Muscle of leg (tissue), 16 donors: ENCODE measurements at places on chromosomes 1 and 21.
A peak's percentile ranks its signal among the peaks of the same experiment; 100 is the strongest.

GRCh38 chr1:39540504-39541031, 36.0 kb downstream of the PABPC4 start:
- no peak overlapping the region for H3K4me3 ChIP-seq
- peak; percentile 29 for DNase-seq
- H3K27me3 ChIP-seq = no peaks in the 10 kb centered on the region

DNA sequence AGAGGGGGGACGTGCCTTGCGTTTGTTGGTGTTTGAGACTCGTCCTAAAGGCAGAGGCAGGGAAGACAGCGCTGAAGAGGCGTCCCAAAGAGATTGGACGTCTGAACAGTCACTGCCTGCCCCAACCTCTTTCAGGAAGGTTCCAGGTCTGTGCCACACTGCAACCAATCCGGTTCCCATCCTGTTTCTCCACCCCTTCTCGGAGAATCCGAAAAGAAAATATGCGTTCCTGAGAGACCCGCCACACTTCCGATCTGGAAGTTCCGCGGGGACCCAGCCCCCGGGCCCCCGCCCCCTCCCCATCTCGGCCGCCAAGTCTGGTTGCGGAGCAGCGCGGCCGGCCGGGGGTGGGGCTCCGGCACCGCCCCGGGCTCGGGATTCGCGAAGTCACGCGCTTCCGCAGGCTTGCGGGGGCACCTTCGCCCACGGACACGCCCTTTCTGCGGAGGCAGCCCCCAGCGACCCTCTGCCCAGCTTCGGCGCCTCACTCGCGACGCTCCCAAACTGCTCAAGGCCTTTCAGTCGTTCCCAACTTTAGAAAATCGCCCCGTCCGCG, 124.5 kb upstream of the DPYD start:
- H3K4me3 ChIP-seq = peak overlapping the region; percentile 28
- H3K36me3 ChIP-seq = no peaks in the 10 kb centered on the region
- H3K27ac ChIP-seq = no peak overlapping the region
- H3K27me3 ChIP-seq = peaks cover 41% of the 10 kb centered on the region
- DNase-seq = peak; percentile 15

DNA sequence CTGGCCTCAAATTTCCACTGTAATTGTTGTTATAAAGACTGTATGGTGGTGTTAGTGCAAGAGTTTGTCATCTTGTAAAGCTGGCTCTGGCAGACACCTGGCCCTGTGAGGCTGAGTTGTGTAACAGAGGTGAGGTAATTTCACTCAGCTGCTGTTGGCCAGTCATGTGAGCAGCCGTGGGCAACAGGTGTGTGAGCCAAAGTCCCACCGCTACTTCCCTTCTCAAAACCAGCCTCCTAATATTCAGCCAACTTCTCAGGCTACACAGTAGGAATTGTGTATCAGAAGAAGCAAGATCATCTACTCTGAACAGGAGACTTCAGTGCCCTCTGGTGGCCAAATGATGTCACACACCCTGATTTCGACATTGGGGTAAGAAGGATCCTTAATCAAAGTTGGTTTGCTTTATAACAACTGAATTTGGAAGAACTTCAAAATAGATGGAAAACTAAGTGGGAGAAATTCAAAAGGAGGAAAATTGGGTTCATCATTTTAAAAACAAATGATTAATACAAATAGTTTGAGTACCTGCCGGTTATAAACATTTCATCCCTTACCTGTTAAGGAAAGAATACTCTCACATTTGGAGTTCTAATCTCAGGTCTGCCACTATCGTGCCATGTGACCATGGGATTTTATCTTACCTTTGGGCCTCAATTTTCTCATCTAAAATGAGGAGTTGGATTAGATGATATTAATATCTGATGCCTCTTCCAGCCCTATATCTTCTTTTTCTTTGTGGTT, 2.6 kb upstream of the CREG1 start:
- no peak overlapping the region for H3K4me3 ChIP-seq
- no peaks in the 10 kb centered on the region for H3K27me3 ChIP-seq
- no peak overlapping the region for H3K27ac ChIP-seq
- H3K36me3 ChIP-seq = no peaks in the 10 kb centered on the region
- peak; percentile 74 for DNase-seq

GRCh38 chr1:29650041-29650400, 413.7 kb downstream of the PTPRU start:
- H3K36me3 ChIP-seq = no peaks in the 10 kb centered on the region
- H3K27ac ChIP-seq = no peak overlapping the region
- DNase-seq = no peak
- no peaks in the 10 kb centered on the region for H3K4me1 ChIP-seq

DNA sequence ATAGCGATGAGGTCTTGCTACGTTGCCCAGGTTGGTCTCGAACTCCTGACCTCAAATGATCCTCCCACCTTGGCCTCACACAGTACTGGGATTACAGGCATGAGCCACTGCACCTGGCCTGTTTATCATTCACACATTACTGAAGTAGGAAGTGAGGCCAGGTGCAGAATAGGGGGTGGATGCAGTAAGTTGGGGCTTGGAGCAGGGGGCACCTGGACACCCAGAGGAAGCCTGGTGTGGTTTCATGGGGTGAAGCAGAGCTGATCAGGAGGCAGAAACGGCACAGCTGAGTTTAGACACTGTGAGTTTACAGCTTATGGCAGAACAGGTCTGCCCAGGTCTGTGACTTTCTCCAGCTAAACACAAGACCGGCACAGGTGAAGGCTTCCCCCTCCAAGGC, 4.9 kb downstream of the CDA start:
- H3K4me1 ChIP-seq = peaks cover 13% of the 10 kb centered on the region
- no peak for DNase-seq
- H3K4me3 ChIP-seq = no peak overlapping the region
- no peaks in the 10 kb centered on the region for H3K36me3 ChIP-seq
- H3K27ac ChIP-seq = no peak overlapping the region

DNA sequence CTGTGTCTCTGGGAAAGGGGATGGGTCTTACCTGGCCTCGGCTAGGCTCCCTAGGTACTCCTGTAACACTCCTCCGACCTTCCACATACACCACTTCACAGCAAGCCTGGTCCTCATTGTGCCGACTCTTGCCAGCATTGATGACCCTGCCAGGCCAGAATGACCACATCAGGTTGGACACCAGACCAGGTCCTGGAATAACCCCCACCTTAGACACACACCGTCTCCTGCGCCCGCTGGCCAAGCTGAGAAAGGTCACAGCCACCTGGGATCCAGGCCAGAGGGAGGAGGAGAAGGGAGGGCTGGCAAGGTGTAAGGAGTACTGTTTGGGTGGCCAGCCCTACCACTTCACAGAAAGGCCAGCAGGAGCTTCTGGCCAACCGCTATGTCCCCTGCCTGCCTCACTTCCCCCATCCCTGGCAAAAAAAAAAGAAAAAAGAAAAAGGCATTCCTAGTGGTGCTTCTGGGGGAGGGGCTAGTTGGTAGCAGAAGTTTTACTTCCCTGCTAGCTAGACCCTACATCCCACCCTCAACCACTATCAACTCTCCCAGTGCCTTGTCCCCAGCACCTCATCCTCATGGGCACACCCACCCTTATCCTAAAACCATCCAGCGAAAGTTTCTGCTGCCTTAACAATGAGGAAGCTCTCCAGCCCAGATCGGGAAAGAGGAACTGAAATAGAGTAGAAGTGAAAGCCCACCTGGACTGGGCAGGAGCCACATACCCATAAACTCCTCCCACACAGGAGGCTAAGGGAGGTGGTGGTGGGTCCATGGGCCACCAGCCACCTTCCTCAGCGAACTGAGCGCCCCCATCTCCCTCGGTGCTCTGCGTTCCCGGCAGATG, 1.4 kb downstream of the PPM1J start:
- peak; percentile 57 for DNase-seq
- H3K4me3 ChIP-seq = peak overlapping the region; percentile 67
- H3K27me3 ChIP-seq = peaks cover 53% of the 10 kb centered on the region
- no peaks in the 10 kb centered on the region for H3K36me3 ChIP-seq

DNA sequence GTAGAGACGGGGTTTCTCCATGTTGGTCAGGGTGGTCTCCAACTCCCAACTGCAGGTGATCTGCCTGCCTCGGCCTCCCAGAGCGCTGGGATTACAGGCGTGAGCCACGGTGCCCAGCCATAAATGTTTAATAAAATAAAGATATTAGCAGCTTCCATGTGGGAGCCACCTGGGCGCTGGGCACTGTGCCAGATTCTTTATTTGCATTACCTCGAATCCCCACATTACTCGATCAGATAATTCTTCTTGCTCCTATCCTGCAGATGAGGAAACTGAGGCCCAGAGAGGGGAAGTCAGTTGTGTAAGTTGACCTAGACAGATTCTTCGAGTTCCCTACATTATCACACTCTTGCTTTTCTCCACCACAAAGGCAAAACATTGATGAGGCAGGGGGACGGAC, 24.9 kb upstream of the TENT5B start:
- no peaks in the 10 kb centered on the region for H3K27me3 ChIP-seq
- no peaks in the 10 kb centered on the region for H3K4me1 ChIP-seq
- DNase-seq = no peak
- H3K27ac ChIP-seq = no peak overlapping the region

GRCh38 chr1:154223621-154224020, 2.9 kb downstream of the UBAP2L start:
- no peak overlapping the region for H3K4me3 ChIP-seq
- H3K4me1 ChIP-seq = peaks cover 8% of the 10 kb centered on the region
- H3K27me3 ChIP-seq = no peaks in the 10 kb centered on the region
- no peak for DNase-seq
- H3K36me3 ChIP-seq = peaks cover 31% of the 10 kb centered on the region

DNA sequence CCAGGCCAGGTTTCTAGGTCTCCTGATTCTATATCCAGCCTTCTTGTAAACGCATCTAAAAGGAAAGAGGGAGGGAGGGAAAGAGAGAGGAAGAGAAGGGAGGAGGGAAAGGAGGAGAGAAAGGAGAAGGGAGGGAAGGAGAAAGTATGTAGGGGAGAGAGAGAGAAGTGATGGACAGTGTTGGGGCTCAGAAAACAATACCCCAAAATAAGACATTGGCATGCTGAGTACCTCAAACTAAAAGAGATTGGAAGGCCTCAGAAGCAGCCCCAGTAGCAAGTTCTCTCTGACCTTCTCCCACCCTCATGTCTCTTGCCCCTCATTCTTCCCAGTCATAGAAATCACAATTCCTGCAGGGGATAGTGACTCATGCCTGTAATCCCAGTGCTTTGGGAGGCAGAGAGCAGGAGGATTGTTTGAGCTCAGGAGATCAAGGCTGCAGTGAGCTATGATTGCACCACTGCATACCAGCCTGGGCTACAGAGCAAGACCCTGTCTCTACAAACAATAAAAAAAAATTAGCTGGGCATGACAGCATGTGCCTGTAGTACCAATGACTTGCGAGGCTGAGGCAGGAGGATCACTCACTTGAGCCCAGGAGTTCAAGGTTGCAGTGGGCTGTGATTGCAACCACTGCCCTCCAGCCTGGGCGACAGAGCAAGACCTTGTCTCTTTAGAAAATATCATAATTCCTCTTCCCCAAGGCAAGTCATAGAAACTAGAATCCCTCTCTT, 51.2 kb downstream of the DNTTIP2 start:
- DNase-seq = no peak
- no peak overlapping the region for H3K27ac ChIP-seq
- H3K4me3 ChIP-seq = no peak overlapping the region
- H3K36me3 ChIP-seq = no peaks in the 10 kb centered on the region

- H3K4me3 ChIP-seq = no peak overlapping the region
- peaks cover 77% of the 10 kb centered on the region for H3K27me3 ChIP-seq
- peaks cover 21% of the 10 kb centered on the region for H3K4me1 ChIP-seq
- H3K27ac ChIP-seq = no peak overlapping the region
Measured at GRCh38 chr21:33033961-33034413, 8.3 kb downstream of the OLIG2 start.

DNA sequence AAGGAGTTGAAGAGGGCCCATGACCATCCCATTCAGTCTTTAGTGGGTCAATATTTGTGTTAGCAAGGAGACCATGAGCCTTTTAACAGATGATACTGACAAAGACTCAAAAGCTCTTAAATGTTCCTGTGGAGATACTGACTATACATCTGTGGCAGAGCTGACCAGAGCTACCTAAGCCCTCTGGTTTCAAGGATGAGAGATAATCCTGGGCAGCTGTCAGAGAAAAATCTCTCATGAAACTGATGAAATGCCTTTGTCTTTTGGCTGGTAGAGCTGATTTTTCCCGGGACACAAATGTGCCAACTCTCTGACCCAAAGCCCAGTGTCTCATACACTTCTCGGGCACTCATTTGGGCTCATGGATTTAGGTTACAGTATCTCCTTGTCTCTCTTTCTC, 100.9 kb downstream of the XCL2 start:
- no peak overlapping the region for H3K27ac ChIP-seq
- DNase-seq = peak; percentile 22
- no peak overlapping the region for H3K4me3 ChIP-seq
- no peaks in the 10 kb centered on the region for H3K36me3 ChIP-seq
- H3K4me1 ChIP-seq = peaks cover 6% of the 10 kb centered on the region

DNA sequence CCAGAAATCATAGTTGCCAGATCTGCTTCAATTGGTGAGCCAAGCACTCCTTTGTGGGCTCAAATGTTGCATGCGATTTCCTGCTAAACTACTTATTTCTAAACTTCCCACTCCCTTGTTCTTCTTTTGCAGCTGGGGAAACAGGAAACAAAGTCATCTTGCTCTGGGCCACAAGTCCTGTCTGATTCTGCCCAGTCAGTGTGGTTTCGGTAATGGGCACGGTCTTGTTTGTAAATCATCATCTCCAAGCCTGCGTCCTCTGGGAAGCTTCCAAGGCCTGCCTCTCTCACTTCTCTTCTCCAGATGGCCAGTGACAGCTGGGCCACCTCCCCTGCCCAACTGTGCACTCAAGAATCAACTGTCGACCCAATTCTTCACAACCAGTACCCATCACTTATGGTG, 4.4 kb downstream of the S100A8 start:
- no peak overlapping the region for H3K4me3 ChIP-seq
- peak overlapping the region; percentile 6 for H3K27ac ChIP-seq
- no peaks in the 10 kb centered on the region for H3K4me1 ChIP-seq
- no peaks in the 10 kb centered on the region for H3K27me3 ChIP-seq
- DNase-seq = peak; percentile 75

GRCh38 chr21:46050668-46051378, 47.1 kb upstream of the COL6A2 start:
- no peak for DNase-seq
- peaks cover 60% of the 10 kb centered on the region for H3K4me1 ChIP-seq
- peaks cover 3% of the 10 kb centered on the region for H3K27me3 ChIP-seq

GRCh38 chr1:99969260-99969728, 502 bp upstream of the SLC35A3 start:
- H3K4me3 ChIP-seq = peak overlapping the region; percentile 81
- DNase-seq = no peak
- no peaks in the 10 kb centered on the region for H3K27me3 ChIP-seq
- peak overlapping the region; percentile 62 for H3K27ac ChIP-seq
- no peaks in the 10 kb centered on the region for H3K36me3 ChIP-seq

- no peaks in the 10 kb centered on the region for H3K36me3 ChIP-seq
- peak overlapping the region; percentile 98 for H3K27ac ChIP-seq
- H3K4me3 ChIP-seq = peak overlapping the region; percentile 92
- H3K27me3 ChIP-seq = no peaks in the 10 kb centered on the region
- DNase-seq = peak; percentile 97
- peaks cover 15% of the 10 kb centered on the region for H3K4me1 ChIP-seq
Measured at GRCh38 chr1:45584351-45585109, 689 bp downstream of the NASP start.

GRCh38 chr1:106817575-106817974, 238.9 kb upstream of the PRMT6 start:
- no peak overlapping the region for H3K4me3 ChIP-seq
- H3K4me1 ChIP-seq = peaks cover 4% of the 10 kb centered on the region
- H3K27me3 ChIP-seq = no peaks in the 10 kb centered on the region

GRCh38 chr1:229035748-229036082, 235.2 kb upstream of the RAB4A start:
- no peaks in the 10 kb centered on the region for H3K36me3 ChIP-seq
- H3K4me1 ChIP-seq = peaks cover 29% of the 10 kb centered on the region

- H3K27me3 ChIP-seq = no peaks in the 10 kb centered on the region
- peaks cover 16% of the 10 kb centered on the region for H3K36me3 ChIP-seq
- no peaks in the 10 kb centered on the region for H3K4me1 ChIP-seq
- no peak for DNase-seq
- no peak overlapping the region for H3K4me3 ChIP-seq
Measured at GRCh38 chr21:36959020-36959835, 7.2 kb downstream of the HLCS start.

- H3K4me1 ChIP-seq = peaks cover 3% of the 10 kb centered on the region
- H3K27ac ChIP-seq = no peak overlapping the region
Measured at GRCh38 chr1:115454837-115455511, 116.9 kb upstream of the NGF start.
